ENCODE measurements at places on chromosomes 16 and 17.
A peak's percentile ranks its signal among the peaks of the same experiment; 100 is the strongest.

DNA sequence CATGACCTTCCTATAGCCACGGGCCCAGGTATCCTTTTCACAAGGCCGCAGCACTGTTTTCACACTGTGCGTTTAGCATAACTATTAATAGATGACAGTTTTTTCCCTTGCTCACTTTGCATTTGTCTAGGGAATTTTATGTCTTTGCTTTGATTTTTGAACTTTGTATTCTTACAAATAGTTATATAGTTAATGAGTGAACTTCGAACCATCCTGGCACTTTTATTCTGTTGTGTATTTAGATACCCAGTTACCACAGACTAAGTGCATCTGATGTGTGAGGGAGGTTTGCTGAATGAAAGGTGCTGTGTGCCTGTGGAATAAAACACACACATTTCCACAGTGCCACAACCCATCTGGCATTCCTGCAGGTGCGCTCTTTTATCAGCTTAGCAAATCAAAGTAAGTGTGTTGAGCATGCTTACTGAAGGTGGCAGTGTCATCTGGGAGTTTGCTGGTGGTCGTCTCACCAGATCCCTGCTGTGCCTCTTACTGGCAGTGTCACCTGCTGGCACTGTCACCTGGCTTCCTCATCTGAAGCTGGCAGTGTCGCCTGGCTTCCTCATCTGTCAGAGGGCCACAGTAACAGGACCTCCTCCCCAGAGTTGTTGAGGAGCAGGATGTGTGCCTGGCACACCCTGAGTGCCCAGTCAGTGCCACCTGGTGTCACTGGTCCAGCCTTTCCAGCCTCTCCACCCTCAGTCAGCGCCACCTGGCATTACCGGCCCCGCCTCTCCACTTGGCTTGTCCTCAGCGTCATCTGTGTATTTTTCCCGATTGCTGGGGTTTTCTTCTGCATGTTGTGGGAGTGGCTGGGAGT, 37.6 kb downstream of the USP10 start:
- no peak for DNase-seq

- DNase-seq, result no peak
Observed at GRCh38 chr17:29612404-29613280, 10.1 kb downstream of the CORO6 start.

DNA sequence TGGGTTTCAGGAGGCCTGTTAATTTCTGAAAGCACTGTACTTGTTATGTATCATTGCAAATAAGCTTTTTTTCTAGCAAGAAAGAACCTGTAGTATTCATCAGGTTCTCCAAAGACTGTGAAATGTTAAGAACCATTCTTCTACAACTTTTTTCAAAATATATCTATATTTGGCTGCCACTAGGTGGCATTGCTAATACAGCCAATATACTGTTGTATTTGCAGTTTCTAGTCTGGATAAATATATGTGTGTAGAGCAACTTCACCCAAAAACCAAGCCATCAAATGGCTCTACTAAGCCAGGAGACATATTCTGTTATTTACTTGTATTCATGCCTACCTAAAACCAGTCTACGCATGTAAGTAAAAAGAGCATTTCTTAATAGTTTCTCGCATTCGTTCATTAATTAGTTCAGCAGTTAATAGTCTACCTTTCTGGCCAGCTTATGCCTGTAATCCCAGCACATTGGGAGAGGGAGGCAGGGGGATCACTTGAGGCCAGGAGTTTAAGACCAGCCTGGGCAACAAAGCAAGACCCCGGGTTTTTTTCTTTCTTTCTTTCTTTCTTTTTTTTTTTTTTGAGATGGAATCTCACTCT, 39.5 kb downstream of the VMP1 start:
- peak; percentile 41 for DNase-seq

GRCh38 chr16:11114366-11115164, 141.4 kb downstream of the SOCS1 start:
- DNase-seq, result no peak

- no peak for DNase-seq
Observed at GRCh38 chr16:83813823-83814658, 6.3 kb downstream of the HSBP1 start.

GRCh38 chr16:89696670-89697128, 4.8 kb downstream of the SPATA2L start:
- no peak for DNase-seq

DNA sequence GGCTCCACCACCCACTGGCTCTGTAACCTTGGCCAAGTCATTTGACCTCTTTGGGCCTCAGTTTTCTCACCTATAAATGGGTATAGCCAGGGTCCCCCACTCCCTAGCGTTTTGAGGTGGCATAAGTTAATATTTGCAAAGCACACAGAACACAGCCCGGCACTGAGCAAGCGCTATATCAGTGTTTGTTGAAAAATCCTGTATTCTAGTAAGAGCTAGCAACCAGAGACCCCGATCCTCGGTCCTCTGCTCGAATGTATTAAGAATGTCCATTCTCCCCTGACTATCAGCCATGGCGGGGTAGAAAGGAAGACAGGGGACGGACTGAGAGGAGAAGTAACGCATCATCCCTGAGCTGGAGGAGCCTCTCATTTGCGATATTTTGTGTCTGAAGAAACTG, 131.2 kb downstream of the IRF8 start:
- DNase-seq, result no peak

DNA sequence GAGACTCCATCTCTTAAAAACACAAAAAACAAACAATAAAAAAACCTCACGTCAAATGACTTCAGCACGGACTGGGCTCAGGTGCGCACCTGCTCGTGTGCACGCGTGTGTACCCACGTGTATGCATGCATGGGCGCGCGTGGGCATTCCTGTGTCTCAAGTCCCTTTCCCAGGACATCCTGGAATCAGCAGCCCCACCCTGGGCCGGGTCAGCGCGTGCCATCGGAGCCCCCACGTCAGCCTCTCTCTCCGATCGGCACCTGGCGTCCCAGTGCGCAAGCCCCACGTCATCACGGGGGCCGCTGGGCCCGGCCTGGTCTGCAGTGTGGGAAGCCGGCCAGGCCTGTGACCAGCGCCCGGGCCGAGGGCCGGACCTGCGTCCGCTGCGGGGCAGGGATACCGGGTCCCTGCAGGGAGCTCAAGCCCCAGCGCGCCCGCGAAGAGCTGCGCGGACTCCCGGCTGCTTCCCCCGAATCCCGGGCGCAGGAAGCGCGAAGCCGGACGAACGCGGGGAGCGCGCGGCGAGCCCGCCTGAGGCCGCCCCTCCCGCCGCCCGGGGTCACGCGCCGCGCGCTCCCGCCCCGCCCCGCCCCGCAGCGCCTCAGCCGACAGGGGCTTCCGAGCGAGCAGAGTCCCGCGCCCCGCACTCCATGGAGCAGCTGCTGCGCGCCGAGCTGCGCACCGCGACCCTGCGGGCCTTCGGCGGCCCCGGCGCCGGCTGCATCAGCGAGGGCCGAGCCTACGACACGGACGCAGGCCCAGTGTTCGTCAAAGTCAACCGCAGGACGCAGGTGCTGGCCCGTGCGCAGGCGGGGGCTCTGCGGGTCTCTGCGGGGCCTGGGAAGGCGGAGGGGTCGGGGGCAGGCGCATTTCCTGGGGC, at the start of gene FN3K:
FN3K (plus strand) TSS at position 629 of the 880 bp plus-strand sequence; CDS start at position 651, 22 bp downstream.
- DNase-seq, result no peak

GRCh38 chr17:63540590-63540989, 9.7 kb upstream of the DCAF7 start:
- DNase-seq, result no peak

GRCh38 chr17:82602986-82603710, 45.1 kb downstream of the WDR45B start:
- DNase-seq, result peak; percentile 33

GRCh38 chr16:25063102-25063501, 47.9 kb upstream of the ARHGAP17 start:
- DNase-seq, result no peak

DNA sequence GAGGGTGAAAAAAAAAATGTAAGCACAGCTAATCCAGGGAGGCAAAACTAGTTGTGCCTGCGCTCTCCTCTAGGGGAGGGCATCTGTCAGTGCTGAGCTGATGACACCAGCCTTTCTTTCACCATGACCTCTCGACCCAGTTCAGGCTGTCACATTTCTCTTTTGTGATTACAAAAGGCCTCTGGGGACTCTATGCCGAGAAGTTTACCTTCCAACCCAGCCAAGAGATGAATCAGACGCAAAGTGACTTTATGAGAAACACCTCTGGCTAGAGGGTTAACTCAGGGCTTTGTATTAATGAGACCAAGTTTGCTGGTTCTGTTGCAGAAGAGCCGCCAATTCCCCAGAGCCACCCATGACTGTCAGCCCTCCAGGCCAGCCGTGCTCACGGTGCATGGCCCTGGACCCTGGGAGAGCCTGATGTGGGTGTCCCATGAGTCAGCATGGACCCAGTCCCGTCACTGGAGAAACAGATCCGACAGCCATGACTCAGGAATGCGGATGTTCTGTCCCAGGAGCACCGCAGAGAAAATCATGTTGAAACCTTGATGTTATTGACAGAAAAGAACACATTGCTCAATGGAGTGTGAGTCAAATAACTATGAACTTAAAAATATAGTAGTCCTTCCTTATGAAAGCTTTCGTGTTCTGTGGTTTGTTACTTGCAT, 437.2 kb downstream of the HS3ST3B1 start:
- no peak for DNase-seq

All from kidney capillary endothelial cell (primary cell).